ENCODE measurements at places on chromosomes 1 and 21. TPM values are rescaled to one million over a fixed set of nuclear protein-coding genes. Genes with fewer than 3 reads are reported as not detected.

DNA sequence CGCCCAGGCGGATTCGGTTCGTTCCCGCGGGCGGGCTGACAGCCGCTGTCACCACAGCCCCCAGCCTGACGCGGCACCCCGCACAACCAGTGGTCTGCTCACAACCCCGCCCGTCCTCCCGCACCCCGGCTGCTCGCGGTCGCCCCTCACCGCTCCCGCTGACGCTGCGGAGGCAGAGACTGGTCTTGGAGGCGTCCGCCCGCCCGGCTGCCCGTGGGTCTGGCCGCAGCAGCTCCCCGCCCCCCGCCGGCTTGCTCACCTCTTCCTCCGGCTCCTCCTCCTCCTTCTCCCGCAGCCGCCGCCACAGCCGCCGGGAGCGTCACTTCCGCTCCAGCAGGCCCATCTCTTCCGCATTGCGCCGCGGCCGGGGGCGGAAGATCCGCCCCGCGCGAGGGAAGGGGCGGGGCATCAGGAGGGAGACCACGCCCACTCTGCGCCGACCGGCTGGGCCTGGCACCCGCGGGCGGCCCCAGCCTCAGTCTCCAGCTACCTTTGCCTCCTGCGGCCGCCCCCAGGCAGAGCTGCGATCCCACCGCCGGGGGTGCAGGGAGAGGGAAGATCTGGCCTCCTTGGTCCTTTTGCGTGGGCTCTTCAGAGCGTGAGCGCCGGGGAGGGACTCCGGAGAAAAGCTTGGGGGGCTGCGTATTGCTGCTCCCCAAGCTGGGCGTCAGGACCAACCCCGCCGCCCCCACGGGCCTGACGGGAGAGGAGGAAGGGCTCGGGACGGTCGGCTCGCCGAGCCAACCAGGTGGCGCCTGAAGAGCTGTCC is at the start of gene SYNJ1:
Gene SYNJ1, minus strand, starts transcription at position 327 of the 769 bp plus-strand sequence. CDS start 1,118 bp downstream, outside the sequence.
- DNase-seq, result peak; percentile 94

- DNase-seq, result no peak
Measured at GRCh38 chr1:165836664-165837482, 9.5 kb downstream of the UCK2 start.

Gene BNIPL
- total RNA-seq, result not detected

Gene PPM1J
- total RNA-seq, result 0.27 TPM

- DNase-seq, result no peak
Measured at GRCh38 chr1:184615301-184615700, 139.4 kb downstream of the EDEM3 start.

GRCh38 chr1:70146488-70146887 is 58.9 kb downstream of the LRRC40 start:
- DNase-seq, result peak; percentile 36

Gene IQCC
- 3.0 TPM for total RNA-seq

GRCh38 chr1:237232501-237232900 is 190.5 kb downstream of the RYR2 start:
- DNase-seq, result no peak

DNA sequence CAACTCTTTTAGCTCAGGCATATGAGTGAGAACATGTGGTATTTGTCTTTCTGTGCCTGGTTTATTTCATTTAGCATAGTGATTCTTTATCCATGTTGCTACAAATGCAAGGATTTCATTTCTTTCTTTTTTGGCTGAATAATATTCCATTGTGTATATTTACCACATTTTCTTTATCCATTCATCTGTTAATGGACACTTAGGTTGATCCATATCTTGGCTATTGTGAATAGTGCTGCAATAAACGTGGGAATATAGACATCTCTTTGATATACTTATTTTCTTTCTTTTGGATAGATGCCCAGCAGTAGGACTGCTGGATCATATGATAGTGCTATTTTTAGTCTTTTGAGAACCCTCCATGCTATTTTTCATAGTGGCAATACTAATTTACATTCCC is 30.8 kb downstream of the ASB17 start:
- DNase-seq, result no peak

- DNase-seq, result peak; percentile 40
Measured at GRCh38 chr1:86507935-86508582, 38.8 kb upstream of the CLCA4 start.

Gene FGGY
- total RNA-seq, result 5.8 TPM

Gene PGLYRP3
- total RNA-seq, result not detected

DNA sequence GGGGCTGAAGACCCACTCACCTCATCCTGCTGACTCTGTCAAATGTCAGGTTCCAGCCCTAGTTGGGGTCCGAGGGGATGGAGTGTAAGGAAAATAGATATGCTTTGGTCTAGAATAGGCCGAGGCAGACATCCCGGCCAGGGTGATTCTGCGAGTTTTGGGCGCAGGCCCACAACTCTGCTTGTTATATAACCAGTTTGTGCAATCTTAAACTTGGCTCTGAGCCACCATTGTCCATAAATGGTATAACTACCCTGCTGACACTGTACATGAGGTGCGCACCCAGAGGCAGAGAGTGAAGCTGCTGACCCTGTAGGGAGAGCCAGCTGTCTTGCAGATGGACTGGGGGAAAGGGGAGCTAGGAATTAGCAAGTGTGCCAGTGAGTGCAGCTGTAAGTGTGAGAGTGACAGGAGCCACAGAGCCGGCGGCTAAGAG is 1388.8 kb downstream of the AMY1C start:
- DNase-seq, result no peak

DNA sequence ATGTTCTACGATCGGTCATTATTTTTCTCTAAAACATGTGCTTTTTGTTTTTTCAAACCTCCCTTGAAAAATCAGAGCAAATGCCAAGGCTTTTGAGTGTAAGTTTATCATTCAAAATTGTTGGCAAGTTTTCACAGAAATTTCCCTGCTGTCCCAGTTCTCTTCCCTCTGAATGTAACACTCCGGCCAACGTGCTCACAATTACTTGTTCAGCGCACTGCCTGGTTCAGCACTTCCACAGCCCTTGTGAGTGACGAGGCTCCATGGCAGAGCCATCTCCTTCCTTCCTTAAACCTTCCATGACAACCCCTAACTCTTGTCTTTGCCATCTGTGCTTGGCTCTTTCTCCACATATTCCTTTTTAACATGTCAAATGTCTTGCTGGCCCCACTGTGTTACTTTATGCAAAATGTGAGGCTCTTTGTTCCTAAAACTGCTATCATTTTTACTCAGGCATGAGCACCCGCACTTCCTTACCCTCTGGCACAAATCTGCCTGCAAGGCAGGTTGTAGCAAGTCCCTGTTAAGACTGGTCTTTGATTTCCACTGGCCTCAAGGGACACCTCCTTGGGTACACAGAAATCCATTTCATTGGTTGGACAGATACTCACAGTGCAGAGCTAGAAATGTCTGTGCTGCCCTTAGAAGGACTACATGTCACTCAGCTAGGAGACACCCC is 142.8 kb downstream of the HUNK start:
- DNase-seq, result no peak

Gene IVL
- total RNA-seq, result 0.26 TPM

- no peak for DNase-seq
Measured at GRCh38 chr1:87129606-87130005, 199.1 kb upstream of the LMO4 start.

DNA sequence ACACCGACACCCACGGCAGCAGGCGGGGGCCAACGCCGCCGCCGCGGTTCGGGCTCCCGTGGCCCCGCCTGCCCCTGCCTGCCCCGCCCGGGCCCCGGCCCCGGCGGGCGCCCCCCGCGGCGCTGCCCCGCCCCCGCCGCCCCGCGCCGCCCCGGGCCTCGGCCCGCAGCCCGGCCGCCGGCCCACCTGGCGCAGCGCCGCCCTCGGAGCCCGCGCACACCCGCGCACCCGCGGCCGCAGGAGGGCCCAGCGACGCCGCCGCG is at the start of gene WNT3A:
Gene WNT3A, plus strand, starts transcription at position 213 of the 263 bp plus-strand sequence. CDS start 131 bp downstream, outside the sequence.
- no peak for DNase-seq

GRCh38 chr1:53431244-53431643 is 28.0 kb upstream of the DMRTB1 start:
- no peak for DNase-seq

Gene DNAJC8
- total RNA-seq, result 85.2 TPM

- DNase-seq, result no peak
Measured at GRCh38 chr1:25072461-25072860, 142.4 kb upstream of the RUNX3 start.

GRCh38 chr1:37513795-37514349 is 694 bp downstream of the MEAF6 start:
- DNase-seq, result peak; percentile 17

Gene F13B
- total RNA-seq, result not detected

DNA sequence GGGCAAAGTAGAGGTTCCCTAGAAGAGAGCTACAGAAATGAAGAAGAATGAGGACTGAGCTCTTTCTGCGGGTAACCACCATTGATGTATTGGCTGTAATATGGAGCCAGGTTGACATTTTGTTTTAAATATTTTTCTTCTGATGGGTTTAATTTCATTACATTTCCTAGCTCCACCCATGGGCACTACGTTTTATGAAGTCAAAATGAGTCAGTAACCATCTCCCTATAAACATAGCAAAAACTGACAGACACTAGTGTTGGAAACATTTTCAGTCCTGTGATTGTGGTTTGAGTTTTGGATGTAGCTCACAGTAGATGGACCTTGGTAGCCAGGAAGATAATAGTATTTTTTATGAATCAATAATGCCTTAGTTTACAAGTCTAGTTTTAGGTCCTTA is 470.4 kb upstream of the B3GALT2 start:
- no peak for DNase-seq

Gene TDRD5
- total RNA-seq, result not detected

Data from HT1080 (cell line).